Heart left ventricle (tissue), 16 donors: ENCODE measurements at places on chromosomes 7 and 10.

DNA sequence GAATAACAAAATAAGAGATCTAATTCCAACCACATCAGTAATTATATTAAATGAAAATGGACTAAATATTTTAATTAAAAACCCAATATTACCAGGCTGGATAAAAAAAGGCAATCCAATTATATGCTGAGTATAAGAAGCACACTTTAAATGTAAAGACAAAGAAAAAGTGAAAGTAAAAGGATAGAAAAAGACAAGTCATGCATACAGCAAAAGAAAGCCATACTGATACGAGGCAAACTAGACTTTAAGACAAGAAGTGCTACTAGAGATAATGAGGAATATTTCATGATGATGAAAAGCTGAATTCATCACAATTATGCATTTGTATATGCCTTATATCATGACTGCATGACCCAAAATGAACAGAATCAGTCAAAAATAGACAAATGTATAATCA is 628.6 kb downstream of the PHTF2 start:
- no peak for DNase-seq

GRCh38 chr7:35691827-35692307 is 3.1 kb downstream of the HERPUD2 start:
- DNase-seq: no peak

GRCh38 chr10:51246156-51246555 is 171.9 kb downstream of the PRKG1 start:
- no peak for DNase-seq

- no peak for DNase-seq
Measured at GRCh38 chr7:4015371-4015770, 666.7 kb upstream of the FOXK1 start.

- DNase-seq: no peak
Measured at GRCh38 chr10:46304062-46304461, 17.3 kb downstream of the ANTXRL start.

DNA sequence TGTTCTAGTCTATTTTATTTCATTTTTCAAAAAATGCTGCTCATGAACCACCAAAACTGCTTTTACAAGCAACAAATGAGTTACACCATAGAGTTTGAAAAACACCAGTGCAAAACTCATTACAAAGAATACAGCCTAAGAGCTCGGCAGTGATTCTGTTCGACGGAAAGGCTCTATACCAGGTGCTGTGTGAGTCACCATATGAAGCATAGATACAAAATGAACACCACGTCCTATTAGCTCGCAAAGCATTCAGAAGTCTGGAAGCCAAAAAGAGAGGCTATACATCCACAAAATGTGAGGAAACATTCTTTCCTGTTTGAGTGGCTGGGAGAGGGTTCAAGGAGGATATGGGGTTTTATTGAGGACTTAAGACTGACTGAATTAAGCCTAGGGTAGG is 136.1 kb downstream of the ATE1 start:
- no peak for DNase-seq

GRCh38 chr10:43038783-43039623 is 37.9 kb upstream of the RET start:
- no peak for DNase-seq
